ENCODE measurements at places on chromosomes 3 and 15.

- no peak overlapping the region for H3K27ac ChIP-seq
- no peak for DNase-seq
- H3K4me3 ChIP-seq: no peak overlapping the region
- H3K36me3 ChIP-seq: no peaks in the 10 kb centered on the region
- peaks cover 22% of the 10 kb centered on the region for H3K4me1 ChIP-seq
- no peaks in the 10 kb centered on the region for H3K27me3 ChIP-seq
Observed at GRCh38 chr15:90412356-90413194, 24.5 kb downstream of the IQGAP1 start.

DNA sequence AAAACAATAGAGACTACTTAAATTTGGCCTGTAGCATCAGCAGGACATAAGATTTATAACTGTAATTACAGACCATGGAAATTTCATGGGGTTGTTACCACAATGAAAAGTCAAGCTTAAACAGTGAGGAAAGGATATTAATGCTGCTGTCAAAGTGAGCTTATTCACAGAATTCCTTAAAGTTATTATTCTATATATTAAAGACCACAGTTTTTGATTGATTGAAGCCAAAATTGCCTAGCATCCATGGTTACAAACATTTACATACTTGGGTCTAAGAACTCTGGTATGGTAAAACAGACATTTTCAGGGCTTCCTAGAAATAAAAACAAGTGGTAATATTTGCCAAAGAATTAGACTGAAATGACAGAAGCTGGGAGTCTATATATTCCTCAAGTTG is 248.6 kb downstream of the ATP8B4 start:
- DNase-seq: no peak
- H3K27me3 ChIP-seq: no peaks in the 10 kb centered on the region
- H3K27ac ChIP-seq: no peak overlapping the region
- no peak overlapping the region for H3K4me3 ChIP-seq
- no peaks in the 10 kb centered on the region for H3K4me1 ChIP-seq
- H3K36me3 ChIP-seq: no peaks in the 10 kb centered on the region

DNA sequence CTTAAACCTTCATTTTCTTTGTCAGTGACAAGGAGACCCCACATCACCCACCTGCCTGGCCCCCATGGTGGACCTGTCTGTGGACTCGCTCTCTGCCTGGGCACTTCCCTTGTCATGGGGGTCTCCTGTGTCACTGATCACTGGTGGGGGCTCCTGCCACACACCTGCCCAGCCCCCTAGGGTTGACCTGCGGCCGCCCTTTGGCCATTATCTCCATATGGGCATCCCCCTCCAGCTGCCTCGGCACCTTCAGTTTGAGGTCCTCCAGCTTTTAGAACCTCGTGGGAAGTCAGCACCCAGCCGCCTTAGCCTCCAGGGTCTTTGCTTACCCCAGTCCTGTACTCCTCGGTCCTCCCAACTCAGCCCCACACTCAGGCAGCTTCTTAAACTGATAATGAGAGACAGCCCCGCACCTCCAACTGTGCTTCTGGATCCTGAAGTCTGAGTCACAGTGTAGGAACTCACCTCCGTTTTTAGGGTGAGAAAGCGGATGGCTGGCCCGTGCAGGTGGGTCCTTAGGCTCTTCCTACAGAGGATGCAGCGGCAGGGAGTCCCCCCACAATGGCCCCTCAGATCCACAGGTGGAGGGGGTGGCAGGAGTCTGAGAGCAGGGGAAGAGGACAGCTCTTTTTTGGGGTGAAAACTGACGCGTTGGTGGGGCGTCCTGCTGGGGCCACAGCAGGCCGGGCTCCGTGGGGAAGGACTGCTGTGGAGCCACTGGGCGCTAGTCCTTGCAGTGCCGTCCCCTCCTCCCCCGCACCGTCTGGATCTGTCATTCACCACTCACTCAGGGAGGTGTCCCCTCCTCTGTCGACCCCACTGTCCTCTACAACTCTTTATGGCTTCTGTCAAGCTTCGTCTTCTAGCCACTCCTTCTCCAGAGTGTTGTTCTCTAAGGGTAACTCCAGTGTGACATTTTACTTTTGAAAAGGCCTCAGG is 8.7 kb upstream of the PRR23E start:
- no peaks in the 10 kb centered on the region for H3K4me1 ChIP-seq
- H3K4me3 ChIP-seq: no peak overlapping the region
- H3K27ac ChIP-seq: no peak overlapping the region

DNA sequence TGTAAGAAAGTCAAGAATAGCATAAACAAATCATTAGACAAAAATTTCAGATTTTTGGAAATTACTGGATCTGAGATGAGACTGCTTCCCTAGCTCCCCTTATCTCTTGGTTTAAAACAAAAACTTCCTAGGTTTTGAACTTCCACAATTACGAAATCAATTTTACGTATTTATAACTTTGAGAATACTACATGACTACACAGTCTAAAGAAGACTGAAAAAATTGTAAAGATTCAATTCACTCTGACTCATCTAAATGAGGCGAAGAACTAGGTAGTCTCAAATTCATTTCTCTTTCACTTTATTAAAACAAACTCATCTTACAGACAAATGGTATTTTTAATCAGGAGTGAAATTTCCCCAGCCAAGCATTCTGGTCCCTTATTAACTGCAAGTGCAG is 10.3 kb downstream of the CCDC54 start:
- H3K27ac ChIP-seq: no peak overlapping the region
- no peak for DNase-seq
- no peaks in the 10 kb centered on the region for H3K4me1 ChIP-seq
- H3K27me3 ChIP-seq: no peaks in the 10 kb centered on the region
- H3K4me3 ChIP-seq: no peak overlapping the region
- H3K36me3 ChIP-seq: no peaks in the 10 kb centered on the region

DNA sequence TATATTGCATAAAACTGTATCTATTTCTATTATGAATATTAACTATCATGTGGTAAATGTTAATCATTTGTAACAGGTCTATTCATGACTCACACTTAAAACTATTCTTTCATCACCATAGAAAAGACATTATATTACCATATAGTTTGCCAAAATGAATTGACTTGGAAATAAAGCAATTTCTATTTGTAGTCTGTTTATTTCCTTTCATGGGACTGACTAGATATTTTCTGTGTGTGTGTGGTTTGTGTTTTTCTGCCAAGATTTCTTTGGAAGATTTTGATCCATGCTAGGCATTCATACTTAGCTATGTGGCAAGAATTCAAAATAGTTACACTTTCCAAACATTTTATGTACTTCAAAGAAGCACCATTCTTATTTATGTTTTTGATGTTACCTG is 522.5 kb upstream of the AGTR1 start:
- no peaks in the 10 kb centered on the region for H3K4me1 ChIP-seq
- no peak overlapping the region for H3K27ac ChIP-seq
- no peaks in the 10 kb centered on the region for H3K27me3 ChIP-seq
- H3K4me3 ChIP-seq: no peak overlapping the region

DNA sequence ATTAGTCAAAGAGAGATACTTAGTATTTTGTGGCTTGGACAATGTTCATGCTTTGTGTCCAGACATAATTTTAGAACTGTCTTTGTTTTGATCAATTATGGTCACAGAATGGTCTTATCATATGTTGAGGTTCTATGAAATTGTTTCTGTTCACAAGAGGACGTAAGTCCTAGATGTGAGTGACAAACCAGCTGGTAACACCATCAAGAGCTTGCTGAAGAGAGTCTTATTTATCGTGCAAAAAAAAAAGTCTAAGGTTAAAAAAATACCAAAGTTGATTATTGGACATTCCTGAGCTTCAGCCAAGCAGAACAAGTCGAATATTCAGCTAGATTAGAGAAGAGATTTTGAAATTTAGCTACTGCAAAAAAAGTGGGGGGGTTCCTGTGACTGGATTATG is 495.9 kb upstream of the NAALADL2 start:
- no peaks in the 10 kb centered on the region for H3K4me1 ChIP-seq
- DNase-seq: no peak
- H3K27ac ChIP-seq: no peak overlapping the region
- no peaks in the 10 kb centered on the region for H3K27me3 ChIP-seq
- H3K36me3 ChIP-seq: no peaks in the 10 kb centered on the region

DNA sequence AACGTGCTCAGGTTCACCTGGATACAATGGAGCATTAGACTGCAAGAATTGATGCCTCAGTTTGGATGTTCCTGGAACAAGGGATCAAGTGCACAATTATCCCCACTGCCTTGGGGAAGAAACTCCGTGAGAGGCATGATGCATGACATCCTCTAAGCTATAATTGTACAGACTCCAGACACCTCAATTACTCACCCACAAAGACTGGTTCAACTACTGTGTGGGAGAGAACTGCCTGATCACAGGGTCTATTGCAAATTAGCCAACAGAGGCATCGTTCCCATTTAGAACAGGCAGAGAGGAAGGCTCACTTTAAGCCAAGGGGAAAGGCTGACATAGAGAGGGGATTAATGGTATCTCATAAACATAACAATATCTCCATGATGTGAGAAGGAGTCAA is 43.5 kb downstream of the ARRDC4 start:
- H3K27ac ChIP-seq: no peak overlapping the region
- no peaks in the 10 kb centered on the region for H3K36me3 ChIP-seq
- DNase-seq: no peak
- peaks cover 11% of the 10 kb centered on the region for H3K4me1 ChIP-seq
- H3K27me3 ChIP-seq: no peaks in the 10 kb centered on the region

GRCh38 chr3:128222796-128223385 is 69.6 kb downstream of the EEFSEC start:
- no peaks in the 10 kb centered on the region for H3K4me1 ChIP-seq
- no peak overlapping the region for H3K27ac ChIP-seq
- no peak for DNase-seq

GRCh38 chr15:69767191-69767590 is 314.6 kb downstream of the RPLP1 start:
- no peaks in the 10 kb centered on the region for H3K27me3 ChIP-seq
- no peak overlapping the region for H3K27ac ChIP-seq
- no peak overlapping the region for H3K4me3 ChIP-seq
- DNase-seq: no peak

DNA sequence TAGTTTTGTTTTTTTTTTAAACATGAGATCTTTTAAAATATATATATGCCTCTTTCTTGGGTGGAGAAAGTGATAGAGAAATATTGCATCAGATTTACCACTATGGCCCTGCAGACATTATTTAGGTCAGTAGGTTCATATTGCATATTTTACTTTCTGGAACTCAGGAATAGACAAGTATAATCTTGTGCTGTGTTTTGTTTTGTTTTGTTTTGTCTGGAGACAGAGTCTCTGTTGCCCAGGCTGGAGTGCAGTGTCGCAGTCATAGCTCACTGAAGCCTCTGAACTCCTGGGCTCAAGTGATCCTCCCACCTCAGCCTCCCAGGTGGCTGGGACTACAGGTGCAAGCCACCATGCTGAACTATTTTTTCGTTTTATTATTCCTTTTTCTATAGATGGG is 21.5 kb upstream of the DUT start:
- no peaks in the 10 kb centered on the region for H3K4me1 ChIP-seq
- no peak for DNase-seq
- no peak overlapping the region for H3K27ac ChIP-seq
- H3K36me3 ChIP-seq: no peaks in the 10 kb centered on the region
- H3K27me3 ChIP-seq: no peaks in the 10 kb centered on the region

- H3K27ac ChIP-seq: no peak overlapping the region
- H3K4me3 ChIP-seq: no peak overlapping the region
- DNase-seq: no peak
- no peaks in the 10 kb centered on the region for H3K4me1 ChIP-seq
Observed at GRCh38 chr15:63004211-63004610, 38.3 kb upstream of the TPM1 start.

- peak overlapping the region; percentile 60 for H3K27ac ChIP-seq
- H3K27me3 ChIP-seq: no peaks in the 10 kb centered on the region
Observed at GRCh38 chr15:40439960-40440742, 602 bp upstream of the BAHD1 start.

GRCh38 chr15:95368191-95368590 is 962.3 kb upstream of the NR2F2 start:
- no peak for DNase-seq
- H3K4me3 ChIP-seq: no peak overlapping the region
- H3K27me3 ChIP-seq: no peaks in the 10 kb centered on the region
- H3K27ac ChIP-seq: no peak overlapping the region
- H3K4me1 ChIP-seq: no peaks in the 10 kb centered on the region
- H3K36me3 ChIP-seq: no peaks in the 10 kb centered on the region

GRCh38 chr3:55899887-55900286 is 412.8 kb upstream of the WNT5A start:
- no peak overlapping the region for H3K27ac ChIP-seq
- H3K36me3 ChIP-seq: no peaks in the 10 kb centered on the region
- peak; percentile 18 for DNase-seq
- H3K4me1 ChIP-seq: no peaks in the 10 kb centered on the region
- H3K4me3 ChIP-seq: no peak overlapping the region
- no peaks in the 10 kb centered on the region for H3K27me3 ChIP-seq

GRCh38 chr3:177371888-177372287 is 174.6 kb upstream of the TBL1XR1 start:
- no peak overlapping the region for H3K27ac ChIP-seq
- H3K4me3 ChIP-seq: no peak overlapping the region
- no peaks in the 10 kb centered on the region for H3K36me3 ChIP-seq
- no peaks in the 10 kb centered on the region for H3K27me3 ChIP-seq
- no peak for DNase-seq

- H3K4me3 ChIP-seq: no peak overlapping the region
- H3K36me3 ChIP-seq: no peaks in the 10 kb centered on the region
- H3K4me1 ChIP-seq: peaks cover 3% of the 10 kb centered on the region
- no peak for DNase-seq
Observed at GRCh38 chr3:46299608-46300460, 54.1 kb upstream of the CCR2 start.

Measured in pancreas (tissue), 10 donors.